ENCODE measurements at places on chromosomes 3 and 15.

DNA sequence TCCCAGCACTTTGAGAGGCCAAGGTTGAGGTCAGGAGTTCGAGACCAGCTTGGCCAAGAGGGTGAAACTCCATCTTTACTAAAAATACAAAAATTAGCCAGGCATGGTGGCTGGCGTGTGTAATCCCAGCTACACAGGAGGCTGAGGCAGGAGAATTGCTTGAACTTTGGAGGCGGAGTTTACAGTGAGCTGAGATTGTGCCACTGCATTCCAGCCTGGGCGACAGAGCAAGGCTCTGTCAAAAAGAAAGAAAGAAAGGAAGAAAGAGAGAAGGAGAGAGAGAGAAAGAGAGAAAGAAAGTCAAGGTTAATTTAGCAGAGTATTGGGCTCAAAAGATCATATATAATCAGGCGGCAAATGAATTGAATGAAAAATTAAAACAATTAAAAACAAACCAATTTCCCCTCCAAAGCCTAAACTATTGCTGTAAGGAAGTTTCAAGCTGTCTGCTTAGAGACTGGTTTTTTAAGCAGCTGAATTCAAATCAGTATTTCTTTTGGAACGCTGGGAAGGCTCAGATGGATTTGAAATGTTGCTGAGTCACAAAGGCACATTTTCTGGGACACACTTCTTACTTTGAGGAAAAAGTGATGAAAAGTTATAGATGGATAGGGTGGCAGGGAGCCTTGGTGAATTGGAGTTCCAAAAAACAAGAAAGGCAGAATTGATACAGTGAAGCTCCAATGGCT is 81.3 kb upstream of the BHLHE40 start:
- no peak for DNase-seq

- no peak for DNase-seq
Observed at GRCh38 chr3:53715815-53716483, 130.3 kb downstream of the CHDH start.

- DNase-seq: no peak
Observed at GRCh38 chr3:55518451-55518850, 31.3 kb upstream of the WNT5A start.

DNA sequence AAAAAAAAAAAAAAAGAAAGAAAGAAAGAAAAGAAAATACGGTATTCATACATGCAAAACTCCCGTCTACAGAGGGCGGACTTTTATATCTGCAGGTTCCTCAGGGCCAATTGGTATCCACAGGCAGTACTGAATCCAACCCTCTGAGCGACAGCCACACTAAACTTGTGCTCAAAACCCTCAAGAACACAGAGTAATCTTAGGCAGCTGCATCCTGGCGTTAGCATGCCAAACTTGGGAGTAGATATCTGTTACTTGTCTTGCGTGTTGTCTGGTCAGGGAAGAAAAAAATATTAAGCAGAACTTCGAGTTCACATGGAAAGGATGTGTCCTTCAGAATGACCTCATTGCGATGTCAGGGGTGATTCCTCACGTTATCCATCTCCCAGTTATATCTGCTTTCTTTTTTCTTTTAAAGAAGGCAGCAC is 12.8 kb downstream of the SNAP23 start:
- DNase-seq: no peak

DNA sequence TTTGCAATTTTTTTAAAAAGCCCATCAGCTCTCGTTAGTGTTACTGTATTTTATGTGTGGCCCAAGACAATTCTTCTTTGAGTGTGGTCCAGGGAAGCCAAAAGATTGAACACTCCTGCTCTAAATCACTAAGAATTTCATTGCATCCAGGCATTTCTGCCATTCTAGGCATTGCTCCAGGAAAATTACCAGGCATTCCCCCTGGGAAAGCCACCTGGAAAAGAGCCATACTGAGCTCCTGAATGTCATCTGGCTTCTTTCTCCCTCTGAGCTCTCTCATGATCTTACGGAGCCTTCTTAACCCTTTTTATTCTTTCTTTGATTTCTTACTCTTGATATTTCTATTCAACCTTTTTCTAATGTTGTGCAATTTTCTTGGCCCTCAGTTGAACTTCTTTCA is 202.2 kb downstream of the DOCK3 start:
- no peak for DNase-seq

DNA sequence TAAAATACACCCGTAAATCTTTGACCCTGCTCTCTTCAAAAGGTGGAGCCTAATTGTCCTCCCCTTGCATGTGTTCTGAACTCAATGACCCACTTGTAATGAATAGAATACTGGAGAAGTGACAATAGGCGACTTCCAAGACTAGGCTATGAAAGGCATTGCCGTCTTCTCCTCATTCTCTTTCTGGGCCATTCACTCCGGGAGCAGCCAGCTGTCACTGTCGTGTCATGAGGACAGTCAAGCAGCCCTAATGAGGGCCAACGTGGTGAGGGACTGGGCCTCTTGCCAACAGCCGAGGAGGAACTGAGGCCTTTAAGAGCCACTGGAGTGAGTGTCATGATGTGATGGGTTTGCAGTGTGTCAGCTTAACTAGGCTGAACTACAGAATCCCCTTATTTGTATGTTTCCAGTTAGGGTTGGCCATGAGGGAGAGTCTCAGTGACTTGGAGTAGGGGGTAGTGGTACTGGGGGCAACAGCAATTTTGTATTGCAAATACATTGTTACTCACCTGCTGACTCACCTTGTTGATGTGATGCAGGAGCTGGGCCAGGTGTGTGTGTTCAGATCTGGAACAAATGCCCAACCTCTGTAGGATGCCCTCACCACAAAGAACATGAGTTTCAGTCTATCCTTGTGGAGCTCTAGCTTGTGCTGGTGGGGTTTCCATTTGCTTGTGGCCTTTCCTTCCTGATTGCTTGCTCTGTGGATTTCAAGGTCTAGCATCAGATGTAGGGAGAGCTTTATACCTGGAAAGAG is 188.5 kb upstream of the PROK2 start:
- DNase-seq: no peak

- DNase-seq: no peak
Observed at GRCh38 chr3:153221748-153222162, 59.7 kb downstream of the RAP2B start.

DNA sequence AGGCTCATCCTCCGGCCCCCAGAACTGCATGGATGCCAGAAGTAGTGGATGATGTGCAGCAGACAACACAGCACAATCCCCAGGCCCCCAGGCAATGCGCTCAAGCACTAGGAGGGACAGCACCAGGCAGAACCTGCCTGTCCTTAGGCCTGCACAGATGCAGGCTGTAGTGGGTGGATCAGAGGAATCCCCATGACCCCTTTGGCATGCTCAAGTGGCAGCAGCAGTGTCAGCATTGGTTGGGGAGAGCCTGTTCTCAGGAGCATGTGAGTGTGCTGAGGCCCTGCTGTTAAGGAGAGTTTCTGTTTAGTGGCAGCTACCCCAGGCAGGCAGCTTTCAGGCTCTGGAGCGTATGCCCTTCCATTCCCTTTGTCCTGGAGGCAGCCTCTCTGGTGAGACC is 25.1 kb upstream of the CD200R1L start:
- no peak for DNase-seq

DNA sequence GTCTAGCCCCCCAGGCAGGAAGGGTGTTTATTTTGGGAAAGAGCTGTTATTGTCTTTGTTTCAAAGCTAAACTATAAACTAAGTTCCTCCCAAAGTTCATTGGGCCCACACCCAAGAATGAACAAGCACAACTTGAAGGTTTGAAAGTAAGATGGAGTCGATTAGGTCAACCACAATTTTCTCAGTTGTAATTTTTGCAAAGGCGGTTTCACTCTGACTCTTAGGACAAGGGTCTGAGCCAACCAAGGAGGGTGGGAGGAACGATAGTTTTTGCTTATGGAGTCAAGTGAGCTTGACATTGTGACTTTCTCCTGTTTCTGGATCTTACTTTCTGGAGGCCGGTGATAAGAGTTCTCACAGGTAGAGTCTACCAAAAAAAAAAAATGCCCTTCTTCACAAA is 5.8 kb upstream of the ZNF770 start:
- DNase-seq: no peak

DNA sequence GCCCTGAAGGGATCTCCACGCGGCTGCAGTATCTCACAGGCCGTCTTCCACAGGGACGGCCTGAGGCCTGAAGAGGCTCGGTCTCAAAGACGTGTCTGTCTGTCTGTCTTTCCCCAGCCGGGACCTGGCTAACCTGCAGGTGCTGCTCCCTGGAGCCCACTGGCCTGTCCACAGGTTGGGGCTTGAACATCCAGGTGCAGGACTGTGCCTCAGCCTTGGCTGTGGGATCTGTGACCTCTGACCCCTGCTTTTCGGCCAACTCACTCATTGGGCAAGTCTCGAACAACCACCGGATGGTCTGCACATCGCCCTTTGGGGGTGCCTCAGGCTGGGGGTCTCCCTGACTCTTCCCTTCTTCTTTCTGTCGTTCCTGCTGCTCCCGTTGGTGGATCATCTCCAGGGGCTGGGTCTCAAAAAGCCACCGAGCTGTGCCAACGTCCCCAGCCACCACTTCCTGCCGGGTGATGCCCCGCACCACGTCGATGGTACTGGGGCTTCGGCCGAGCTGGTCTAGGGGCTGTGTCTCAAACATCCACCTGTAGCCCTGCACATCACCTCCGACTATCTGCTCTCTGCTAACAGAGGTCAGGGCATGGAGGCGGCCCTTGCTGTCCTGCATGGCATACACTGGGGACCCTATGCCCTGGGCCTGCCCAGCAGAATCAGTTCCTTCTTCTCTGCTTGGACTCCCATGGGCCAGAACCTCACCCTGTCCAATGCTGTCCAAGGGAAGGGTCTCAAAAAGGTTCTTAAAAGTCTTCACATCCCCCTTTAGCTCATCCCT is 4.8 kb downstream of the XIRP1 start:
- DNase-seq: no peak

DNA sequence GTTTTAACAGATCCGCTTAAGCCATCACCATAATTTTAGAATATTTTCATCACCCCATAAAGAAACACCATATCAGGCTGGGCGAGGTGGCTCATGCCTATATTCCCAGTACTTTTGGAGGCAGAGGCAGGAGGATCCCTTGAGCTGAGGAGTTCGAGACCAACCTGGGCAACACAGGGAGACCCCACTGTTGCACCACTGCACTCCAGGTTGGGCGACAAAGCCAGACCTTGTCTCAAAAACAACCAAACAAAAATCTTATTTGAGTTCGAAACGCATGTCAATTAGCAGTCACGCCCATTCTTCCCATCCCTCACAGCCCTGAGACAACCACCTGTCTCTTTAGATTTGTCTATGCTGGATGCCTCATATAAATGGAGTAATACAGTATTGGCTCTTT is 119.9 kb downstream of the KLF13 start:
- DNase-seq: no peak

GRCh38 chr15:69725957-69726356 is 273.3 kb downstream of the RPLP1 start:
- DNase-seq: no peak

DNA sequence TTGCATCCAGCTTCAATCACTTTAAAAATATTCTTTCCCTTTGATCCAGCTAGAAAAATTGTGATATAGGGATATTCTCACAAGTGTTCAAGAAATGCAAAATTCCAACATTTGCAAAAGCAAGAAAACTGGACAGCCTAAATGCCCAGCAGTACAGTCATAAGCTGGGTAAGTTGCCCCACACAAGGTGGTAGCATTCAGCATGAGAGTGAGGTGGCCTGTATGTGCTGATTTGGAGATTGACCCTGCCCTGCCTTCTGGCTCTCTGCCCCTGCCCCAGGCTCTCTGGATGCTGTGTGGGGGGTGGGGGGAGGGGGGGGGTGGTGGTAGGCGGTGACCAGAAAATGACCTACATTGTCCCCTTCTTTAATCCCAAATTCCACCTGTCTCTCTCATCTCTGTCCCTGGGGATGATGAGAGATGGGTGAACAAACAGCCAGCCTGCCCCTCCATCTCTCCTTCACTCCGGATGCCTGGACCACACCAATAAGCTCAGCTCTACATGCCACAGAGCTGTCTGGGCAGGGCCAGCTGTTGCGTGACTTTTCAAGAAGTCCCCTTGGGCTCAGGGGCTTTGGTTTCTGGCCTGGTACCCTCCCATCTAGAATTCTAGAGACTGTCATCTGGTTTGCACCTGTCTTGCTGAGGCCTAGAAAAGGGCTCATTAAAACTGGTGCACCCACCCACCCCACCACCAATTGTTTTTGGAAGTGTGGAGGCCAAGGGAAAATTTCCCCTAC is 42.2 kb downstream of the SLC28A1 start:
- no peak for DNase-seq

DNA sequence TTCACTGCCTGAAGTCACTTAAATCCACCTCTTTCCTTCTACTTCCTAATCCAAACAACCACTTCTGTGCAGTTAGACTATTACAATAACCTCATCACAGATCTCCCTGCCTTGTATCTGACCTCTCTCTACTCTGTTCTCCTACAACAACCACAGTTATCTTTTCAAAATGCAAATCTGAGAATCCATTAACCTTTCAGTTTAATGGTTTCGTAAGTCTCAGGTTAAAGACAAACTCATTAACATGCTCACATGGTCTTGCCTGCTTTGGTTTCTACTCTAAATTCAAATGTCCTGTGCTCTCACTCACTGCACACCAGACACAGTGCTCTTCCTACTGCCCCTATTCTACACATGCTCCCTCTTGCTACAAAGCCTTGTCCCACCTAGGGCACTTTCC is 406.5 kb upstream of the THBS1 start:
- DNase-seq: no peak

DNA sequence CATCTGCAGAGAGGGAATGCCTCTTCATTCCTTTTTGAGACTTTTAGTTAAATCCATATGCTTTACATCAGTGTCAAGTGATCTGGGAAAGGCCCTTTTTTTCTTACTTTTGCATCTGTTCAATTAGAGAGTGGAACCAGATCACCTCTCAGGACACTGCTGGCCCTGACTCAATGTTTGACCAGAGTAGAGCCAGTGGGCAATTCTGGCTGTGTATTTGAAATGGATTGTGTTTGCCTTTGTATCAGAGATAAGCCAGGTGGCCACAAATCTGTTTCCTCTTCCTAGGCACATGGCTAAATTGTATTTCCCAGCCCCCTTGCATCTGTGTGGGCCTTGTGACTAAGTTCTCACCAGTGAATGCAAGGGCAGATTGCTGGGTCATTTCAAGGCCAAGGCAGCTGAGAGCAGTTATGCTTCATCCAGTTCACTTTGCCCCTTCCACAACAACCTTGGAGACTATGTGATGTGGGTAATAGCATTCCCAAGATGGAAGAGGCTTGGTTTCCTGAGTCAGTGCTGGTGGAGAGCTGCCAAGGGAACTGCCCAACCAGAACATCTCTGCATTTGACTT is 75.6 kb upstream of the CACNA2D3 start:
- peak; percentile 76 for DNase-seq

DNA sequence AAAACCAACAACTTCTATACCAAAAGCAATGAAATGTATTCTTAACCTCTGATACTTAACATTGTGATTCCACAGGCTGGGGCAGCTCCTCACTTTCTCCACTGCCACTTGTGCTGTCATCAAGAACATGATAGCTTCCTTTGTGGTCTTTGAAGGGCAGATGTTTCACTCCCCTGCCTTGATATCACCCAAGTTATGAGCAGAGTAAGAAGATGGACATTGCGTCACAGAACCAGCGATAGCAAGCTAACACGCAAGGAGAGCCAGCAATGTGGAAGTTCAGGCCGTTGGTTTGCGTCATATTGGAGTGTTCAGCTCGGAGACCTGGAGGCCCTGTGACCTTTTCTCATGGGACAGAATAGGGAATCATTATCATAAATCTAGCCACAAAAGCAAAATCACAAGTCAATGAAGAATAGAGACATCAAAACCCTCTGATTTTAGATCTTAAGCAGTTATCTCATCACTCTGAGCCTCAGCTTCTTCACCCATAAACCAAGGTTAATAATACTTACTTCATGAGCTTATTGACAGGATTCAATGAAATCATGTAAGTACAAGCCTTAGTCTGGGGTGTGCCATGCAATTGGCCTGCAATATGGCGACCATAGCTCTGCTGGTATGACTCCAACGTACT is 183.8 kb upstream of the THBS1 start:
- DNase-seq: no peak

GRCh38 chr3:18071833-18072232 is 329.4 kb upstream of the TBC1D5 start:
- no peak for DNase-seq
